NCI-H1930 (cell line): ENCODE measurements at places on chromosomes 16 and 17.
A peak's percentile ranks its signal among the peaks of the same experiment; 100 is the strongest.

- DNase-seq, result peak; percentile 25
These were observed 439.8 kb downstream of the SOX9 start for GRCh38 chr17:72560303-72561247.

GRCh38 chr16:88195269-88195705 is 187.5 kb upstream of the ZNF469 start:
- no peak for DNase-seq

DNA sequence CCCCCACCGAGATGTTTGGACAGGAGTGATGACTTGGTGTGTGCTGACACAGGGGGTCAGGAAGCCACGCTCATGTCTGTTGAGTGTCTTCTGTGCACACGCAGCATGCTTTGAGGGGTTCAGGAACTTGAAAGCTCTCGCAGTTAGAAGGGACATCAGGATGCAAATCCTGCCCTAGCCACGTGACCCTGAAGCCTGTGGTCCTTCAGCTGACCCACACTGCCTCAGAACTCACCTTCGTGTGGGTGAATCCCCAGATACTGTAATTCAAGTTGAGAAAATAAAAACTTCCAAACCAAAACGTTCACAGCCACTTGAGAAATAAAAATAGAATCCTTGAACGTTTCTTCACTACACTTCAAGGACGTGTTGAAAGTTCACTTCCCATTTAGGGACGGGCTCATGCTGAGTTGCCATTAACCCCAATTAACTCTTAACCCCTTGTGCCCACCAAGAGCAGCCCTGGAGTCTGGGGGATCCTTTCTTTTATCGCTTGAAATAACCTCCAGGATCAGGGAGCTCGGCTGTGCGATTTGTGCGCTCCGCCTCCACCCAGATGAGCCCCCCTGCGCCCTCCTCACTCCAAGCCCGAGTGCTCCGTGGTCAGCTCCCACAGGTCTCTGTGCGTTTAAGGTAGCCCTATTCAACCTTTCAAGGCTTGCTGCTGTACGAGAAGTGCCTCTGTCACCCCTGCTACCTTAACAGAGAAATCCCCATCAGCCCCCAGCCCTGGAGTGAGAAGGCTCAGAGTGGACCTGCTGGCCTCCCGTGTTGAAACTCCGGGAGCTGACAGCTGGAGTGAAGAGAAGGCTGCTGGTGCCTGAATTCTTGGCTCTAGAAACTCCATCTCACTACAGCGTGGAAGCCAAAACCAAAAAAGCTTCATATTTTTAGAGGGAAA is 36.2 kb upstream of the NAT9 start:
- DNase-seq, result no peak

DNA sequence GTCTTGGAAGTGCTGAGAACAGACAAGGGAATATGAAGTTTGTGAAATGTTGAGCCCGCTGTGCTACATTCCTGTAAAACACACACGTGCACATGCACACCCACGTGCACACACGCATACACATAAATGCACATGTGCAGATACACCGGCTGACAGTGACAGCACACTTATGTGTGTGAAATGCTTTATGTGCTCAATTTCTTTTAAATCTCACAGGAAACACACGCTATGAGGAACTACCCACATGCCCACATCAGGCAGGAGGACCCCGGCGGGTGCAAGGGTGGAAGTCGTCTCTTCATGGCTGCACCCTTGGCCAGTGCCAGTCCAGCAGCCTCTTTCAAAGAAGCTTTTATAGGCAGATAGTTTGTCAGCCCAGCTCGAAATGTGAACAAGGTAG is 561 bp upstream of the WFDC1 start:
- no peak for DNase-seq

GRCh38 chr17:46782250-46782953 is 36.1 kb downstream of the WNT3 start:
- DNase-seq, result peak; percentile 4

- no peak for DNase-seq
These were observed 162.9 kb downstream of the COPRS start for GRCh38 chr17:31696184-31696602.

DNA sequence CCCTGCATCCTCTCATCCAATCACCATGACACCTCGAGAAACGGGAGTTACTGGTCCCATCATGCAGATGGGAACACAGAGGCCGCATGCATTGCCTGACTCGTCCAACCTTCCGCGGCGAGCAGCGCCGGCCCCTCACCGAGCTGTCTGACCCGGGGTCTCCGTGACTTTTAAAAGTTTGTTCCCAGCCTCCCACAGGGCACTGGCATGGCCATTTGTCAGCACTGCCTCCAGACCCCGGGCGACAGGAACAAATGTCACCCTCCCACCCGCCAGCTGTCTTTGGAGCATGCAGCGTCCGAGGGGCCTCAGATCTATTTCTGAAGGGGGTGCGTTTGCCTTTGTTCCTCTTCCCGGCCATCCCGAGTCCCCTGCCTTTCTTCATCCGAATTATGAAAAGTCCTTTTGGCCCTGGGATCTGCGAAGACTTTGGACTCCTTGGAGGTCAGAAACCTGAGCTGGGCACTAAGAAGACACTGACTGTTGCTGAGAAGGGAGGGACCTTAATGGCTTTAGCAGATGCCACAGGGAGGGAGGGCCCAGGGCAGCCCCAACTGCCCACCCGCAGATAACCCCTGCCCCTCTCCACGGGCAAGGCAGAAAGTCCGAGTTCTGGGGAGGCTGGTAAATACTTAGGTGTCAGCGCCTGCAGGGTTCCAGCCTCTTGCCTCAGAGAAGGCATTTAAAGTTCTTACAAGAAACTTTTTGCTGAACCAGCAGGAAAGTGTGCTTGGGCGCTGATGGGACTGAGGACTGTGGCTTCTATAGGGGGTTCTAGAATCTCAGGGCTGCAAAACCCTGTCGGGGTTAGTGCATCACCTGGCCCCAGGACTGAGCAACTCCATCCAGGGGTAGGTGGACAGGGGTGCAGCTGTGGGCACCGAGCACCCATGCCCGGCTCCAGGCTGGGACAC is 348.1 kb downstream of the FOXL1 start:
- DNase-seq, result no peak

- DNase-seq, result no peak
These were observed 12.3 kb downstream of the GLIS2 start for GRCh38 chr16:4328046-4328781.
